ENCODE measurements at places on chromosomes 1 and 21.
A peak's percentile ranks its signal among the peaks of the same experiment; 100 is the strongest.

DNA sequence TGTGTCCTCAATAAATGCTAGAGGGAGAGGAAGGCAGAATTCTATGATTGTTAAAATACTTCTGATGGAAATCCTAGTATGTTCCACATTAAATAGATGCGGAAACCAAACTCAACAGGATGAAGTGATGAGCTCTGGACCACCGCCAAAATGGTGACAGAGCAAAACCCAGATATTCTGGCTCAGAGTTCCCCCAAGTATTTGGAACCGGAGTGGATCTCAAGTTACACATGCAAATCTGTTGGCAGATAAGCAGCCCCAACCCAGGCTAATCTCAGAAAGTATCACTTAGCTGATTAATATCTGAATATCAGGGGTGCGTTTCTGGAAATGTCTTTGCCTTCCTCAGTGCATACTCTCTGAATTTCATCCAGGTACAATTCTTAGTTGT lies 17.4 kb upstream of the GRHL3 start:
- no peak for DNase-seq

DNA sequence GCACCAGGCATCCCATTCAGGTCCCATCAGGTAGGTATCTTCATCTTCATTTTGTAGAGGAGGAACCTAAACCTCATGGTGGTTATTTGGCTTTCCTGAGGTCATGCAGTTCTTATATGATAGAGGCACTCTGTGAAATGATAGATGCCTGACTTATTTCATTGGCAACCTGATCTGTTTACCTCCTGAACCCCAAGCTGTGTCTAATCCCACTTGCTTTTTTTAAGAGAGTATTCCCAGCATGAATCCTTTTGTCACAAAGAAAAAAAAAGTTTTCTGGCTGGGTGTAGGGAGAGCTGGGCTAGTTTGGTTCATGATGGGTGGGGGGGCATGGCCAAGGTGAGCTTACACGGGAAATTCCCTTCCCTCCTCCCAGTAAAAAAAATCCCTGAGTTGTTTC lies 154.2 kb downstream of the TENT5C start:
- DNase-seq = no peak

DNA sequence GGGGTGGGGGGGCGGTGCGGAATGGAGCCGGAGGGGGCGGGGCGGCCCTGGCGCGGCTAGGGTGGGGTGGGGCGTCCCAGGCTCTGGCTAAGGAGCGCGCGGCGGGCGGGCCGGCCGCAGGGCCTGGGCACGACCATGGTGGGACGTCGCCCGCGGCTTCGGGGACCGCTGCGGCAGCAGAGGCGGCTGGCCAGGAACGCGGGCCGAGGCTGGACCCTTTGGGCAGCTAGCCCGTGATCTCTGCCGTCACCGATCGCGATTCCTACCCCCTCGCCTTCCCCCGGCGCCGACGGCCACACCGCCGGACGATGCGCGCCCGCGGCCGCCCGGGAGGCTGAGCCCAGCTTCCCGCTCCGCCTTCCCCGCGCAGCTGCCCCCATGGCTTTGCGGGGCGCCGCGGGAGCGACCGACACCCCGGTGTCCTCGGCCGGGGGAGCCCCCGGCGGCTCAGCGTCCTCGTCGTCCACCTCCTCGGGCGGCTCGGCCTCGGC lies at the start of gene MAP3K21:
Gene MAP3K21, plus strand, starts transcription at position 74 of the 491 bp plus-strand sequence. Its CDS starts 305 bp downstream, at position 379.
- no peak for DNase-seq

DNA sequence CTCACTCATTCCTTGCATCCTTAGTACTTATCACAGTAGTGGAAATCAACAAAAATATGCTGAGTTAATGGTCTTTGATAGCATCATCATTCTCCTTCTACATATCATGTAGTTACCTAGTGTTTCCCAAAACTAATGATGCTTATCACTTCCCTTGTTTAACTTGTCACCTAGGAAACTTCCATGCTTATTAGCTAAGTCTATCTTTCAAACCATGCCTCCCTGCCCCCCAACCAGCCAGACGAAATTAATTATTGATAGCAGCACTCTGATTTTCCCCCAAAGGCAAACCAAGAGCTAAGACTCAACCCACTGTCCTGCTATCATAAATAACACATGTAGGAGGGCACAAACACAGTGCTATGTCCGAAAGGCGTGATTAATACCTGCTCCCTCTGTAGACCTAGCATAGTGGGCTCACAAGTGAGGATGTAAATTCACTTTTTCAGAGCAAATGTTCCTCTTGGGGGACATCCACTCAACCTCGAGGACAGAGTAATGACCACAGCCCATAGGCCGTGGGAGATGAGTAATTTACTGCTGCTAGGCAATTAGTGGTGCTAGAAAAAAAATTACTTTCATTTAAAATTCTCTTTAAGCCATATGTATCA lies 25.8 kb upstream of the LPAR3 start:
- DNase-seq = no peak

- no peak for DNase-seq
Observed at GRCh38 chr1:28756846-28757245, 20.1 kb downstream of the YTHDF2 start.

GRCh38 chr1:80915491-80915890 lies 885.2 kb upstream of the ADGRL2 start:
- DNase-seq = no peak

DNA sequence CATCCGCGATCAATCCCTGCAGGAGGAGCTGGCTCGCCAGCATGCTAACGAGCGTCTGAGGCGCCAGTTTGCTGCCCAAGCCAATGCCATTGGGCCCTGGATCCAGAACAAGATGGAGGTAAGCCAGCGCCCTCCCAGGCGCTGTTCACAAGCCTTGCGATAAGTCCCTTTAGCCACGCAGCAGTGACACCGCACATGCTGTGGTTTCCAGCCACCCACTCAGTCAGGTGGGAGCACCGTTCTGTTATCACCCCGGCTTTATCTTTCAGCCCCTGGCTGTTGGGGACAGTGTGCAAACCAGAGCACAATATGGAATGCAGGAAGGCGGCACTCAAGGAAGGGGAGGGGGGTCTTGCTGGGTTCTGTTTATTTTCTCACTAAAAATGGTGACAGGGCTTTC lies 41.1 kb upstream of the MTR start:
- no peak for DNase-seq

GRCh38 chr1:33180226-33180910 lies 1.5 kb downstream of the TRIM62 start:
- DNase-seq = peak; percentile 92

DNA sequence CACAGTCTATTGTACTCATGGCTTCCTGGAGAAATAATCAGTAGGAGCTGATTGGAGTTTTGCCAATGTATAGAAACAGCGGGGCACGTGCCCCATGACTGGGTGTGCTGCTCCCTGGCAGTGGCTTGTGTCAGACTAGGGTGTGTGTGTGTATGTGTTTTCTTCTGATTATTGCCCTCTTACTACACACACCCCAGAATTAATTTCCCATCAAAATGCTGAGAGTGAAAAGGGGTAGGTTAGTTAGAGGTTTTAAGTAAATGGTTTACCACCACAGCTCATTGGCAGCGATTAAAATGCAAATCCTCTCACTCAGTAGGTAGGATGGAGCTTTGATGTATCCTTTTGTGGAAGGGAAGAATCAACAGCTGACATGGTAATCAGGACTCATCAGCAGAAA lies 29.9 kb downstream of the HHAT start:
- DNase-seq = no peak

DNA sequence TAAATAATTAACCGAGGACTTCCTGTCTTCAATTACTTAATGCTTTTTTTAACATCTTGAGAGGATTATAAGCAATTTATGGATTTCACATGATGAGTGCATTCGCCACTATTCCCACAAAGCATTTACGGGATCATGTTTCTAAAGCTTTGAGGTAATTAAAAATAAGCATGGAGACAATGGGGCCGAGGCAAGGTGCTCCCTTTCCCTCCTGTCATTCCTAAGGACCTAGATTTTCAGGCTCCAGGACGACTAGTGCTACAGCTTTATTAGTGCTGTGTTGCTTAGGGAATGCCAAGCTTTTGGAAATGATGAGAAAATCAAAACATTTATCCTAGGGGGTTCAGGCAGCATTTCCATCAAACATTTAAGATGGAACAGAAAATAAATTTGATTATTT lies 209.2 kb downstream of the KCTD3 start:
- DNase-seq = no peak

DNA sequence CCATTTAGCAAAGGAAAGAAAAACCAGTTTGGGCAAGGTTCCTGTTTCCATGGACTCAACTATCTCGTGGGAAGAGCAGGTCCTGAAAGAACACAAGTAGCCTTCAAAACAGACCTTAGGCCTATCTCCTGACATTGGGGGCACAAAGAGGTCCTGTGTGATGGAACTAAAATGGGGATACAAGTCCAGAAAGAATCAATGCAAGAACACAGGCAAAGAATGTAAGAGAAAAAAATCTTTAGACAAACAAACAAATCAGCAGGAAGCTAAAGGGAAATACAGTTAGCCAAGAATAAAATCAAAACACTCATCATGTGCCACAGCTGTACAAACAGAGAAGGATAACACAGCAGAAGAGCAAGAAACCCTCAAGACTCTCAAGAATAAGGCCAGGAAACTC lies 28.2 kb downstream of the SLC30A10 start:
- DNase-seq = no peak

- DNase-seq = no peak
Observed at GRCh38 chr21:33266789-33267135, 595 bp downstream of the IL10RB start.

DNA sequence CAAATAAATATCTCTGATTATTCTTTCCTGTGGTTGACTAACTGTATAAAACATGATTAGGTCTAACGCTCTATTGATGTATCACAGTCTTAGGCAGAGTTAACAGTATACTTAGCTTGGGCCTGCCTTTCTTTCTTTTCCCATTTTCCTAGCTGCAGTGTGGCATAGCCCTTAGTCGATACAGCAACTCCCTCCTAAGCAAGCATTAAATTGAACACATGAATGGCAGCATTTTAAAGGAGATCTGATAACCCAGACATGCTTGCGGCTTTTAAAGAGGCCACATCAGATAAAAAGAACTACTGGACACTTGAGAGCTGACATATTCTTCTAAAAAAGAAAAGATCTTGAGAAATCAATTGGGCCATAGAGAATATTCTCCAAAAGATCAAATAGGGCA lies 312.0 kb upstream of the TMPRSS15 start:
- no peak for DNase-seq

- DNase-seq = no peak
Observed at GRCh38 chr1:99152132-99152531, 112.2 kb upstream of the PLPPR4 start.

GRCh38 chr1:93816970-93817678 lies 61.9 kb downstream of the DNTTIP2 start:
- DNase-seq = no peak

DNA sequence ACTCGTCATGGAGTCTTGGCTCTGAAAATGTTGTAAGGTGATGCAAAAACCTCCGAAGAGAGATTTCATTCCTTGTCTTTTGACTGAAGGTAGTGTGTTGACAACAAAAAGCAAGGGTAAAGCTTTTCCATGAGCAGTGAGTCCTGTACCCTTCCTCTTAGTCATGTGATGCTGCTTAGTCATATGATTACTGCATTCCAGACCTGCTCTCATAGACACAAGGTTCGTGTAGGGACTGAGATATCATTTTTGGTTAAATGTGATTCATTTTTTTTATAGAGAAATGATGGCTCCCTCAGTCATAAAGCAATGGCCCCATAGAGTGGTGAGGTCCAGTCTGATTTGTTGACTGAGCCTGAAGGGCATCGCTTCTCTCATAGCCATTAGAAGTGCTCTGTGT lies 9.2 kb downstream of the KCNJ6 start:
- DNase-seq = no peak

- no peak for DNase-seq
Observed at GRCh38 chr1:52190500-52191252, 48.8 kb downstream of the ZFYVE9 start.

- peak; percentile 78 for DNase-seq
Observed at GRCh38 chr1:165369255-165369848, 12.8 kb upstream of the LMX1A start.

- no peak for DNase-seq
Observed at GRCh38 chr21:45836694-45837670, 144.6 kb upstream of the COL6A1 start.

- no peak for DNase-seq
Observed at GRCh38 chr1:58720680-58721079, 20.8 kb upstream of the MYSM1 start.

DNA sequence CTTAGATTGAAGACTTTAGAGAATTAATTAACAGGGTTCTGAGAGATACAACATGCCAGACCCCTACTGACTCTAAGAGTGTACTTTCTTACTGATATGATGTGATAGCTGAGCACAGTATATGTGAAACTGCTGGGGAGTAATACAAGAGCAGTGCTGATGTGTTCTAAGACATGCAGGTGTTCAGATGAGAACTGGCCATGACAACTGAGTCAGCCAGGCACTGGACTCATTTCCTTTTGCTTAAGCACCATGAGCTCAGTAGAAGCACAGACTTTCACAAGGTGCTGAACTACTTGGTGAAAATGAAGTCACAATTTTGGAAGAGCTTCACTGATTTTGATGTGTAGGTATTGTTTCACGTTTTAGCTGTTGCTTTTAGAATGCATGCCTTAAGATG lies 15.9 kb upstream of the POGZ start:
- DNase-seq = no peak

DNA sequence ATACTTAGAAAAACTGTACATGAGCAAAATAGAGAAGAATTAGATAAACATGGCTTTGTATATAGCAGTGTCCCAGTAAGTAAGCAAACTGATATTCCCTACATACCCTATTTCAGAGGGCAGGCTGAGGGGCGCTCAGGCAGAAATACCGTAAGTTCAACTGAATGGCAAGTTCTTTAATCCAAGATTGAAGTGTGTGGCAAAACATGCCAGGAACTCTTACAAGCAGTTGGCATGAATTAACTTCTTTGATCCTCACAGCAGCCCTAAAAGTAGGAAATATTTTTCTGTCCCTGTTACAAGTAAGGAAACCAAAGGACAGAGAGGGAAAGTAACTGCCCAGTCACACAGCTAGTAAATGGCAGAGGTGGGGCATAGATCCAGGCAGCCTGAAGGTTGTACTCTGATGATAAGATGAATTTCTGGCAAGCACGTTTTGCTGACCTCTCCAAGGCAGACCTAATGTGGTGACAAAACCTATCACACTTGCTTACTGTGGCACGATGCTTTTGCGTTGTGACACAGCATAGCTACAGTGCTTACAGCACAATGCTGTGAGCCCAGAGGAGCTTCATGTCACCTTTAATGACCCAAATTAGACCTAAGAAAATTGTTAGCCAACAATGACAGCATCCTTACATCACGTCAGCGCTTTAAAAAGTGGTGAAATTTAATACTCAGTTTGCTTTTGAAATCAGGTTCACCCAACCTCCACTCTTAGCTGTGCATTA lies 35.0 kb upstream of the THEM4 start:
- DNase-seq = no peak

DNA sequence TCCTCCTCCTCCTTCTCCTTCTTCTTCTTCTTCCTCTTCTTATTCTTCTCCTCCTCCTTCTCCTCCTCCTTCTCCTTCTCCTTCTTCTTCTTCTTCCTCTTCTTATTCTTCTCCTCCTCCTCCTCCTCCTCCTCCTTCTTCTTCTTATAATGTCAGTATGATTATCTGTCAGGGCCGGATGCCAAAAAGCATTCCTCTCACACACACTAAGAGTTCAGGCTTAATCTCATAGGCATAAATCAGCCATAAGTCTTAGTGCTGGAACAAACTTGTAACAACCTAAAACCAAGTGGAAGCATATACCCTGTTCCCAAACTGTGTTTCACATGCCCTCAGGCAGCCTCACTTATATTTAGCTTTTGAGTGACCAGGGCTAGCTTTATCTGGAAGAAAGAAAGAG lies 240.3 kb downstream of the LMX1A start:
- no peak for DNase-seq

- peak; percentile 65 for DNase-seq
Observed at GRCh38 chr1:94926126-94926914, 590 bp downstream of the CNN3 start.

GRCh38 chr1:197464044-197464443 lies 196.0 kb downstream of the CRB1 start:
- no peak for DNase-seq

- DNase-seq = peak; percentile 68
Observed at GRCh38 chr1:153352523-153352922, 3.9 kb upstream of the PGLYRP4 start.

Data from WTC11 (cell line).